ENCODE measurements at places on chromosomes 1 and 21.
A peak's percentile ranks its signal among the peaks of the same experiment; 100 is the strongest.

GRCh38 chr1:70979881-70980280, 67.7 kb downstream of the PTGER3 start:
- DNase-seq = no peak

DNA sequence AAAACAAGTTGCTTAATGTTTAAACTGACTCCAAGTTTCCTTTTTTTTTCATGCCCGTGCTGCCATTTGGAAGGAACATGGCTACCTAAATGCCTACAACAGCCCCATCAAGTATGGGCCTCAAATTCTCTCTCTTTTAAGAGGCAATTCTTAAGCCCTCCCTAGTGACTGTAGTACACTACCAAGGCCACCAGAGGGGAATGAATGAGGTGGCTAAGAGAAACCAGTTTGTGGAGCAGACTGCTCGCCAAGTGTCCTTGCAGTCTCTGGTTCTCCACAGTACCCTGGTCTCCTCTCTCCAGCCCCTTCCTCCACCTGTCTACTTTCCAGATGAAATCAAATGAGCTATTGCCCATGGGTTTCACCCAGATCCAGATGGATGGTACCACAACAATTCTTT, 1809.6 kb downstream of the BRINP3 start:
- DNase-seq = peak; percentile 15

- no peak for DNase-seq
Measured at GRCh38 chr21:26099610-26100219, 70.9 kb downstream of the APP start.

DNA sequence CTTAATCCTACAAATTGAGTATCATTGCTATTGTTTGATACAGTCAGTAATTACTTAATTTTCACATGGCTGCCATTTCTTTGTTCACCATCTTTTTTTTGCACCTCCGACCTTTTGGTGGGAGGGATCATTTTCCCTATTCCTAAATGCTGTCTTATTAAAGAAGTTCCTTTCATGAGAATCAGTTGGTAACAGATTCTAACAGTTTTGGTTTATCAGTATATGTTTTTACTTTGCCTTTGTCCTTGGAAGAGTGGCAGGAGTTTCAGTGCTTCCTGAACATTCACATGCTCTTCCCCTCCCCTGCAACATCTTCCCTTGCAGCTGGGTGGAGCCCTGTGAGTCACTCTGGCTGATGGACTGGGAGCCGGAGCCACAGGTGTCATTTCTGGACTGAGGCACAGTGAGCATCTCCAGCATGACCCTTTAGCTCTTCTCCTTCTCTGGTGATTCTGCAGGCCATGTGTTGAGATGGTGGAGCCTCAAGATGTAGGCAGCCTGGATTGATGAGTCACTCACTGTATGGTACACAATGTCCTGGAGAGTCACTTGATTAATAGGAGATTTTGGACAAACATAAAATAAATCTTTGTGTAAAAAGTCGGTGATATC, 217.7 kb downstream of the URB2 start:
- DNase-seq = peak; percentile 37

GRCh38 chr1:183590244-183591191, at the start of gene NCF2:
NCF2 (minus strand) TSS chr1:183590459; CDS start chr1:183590329, 130 bp downstream.
- DNase-seq = peak; percentile 42

GRCh38 chr1:171509191-171509590, 23.9 kb downstream of the PRRC2C start:
- no peak for DNase-seq

- no peak for DNase-seq
Measured at GRCh38 chr1:186479162-186479561, 18.2 kb upstream of the PDC start.

DNA sequence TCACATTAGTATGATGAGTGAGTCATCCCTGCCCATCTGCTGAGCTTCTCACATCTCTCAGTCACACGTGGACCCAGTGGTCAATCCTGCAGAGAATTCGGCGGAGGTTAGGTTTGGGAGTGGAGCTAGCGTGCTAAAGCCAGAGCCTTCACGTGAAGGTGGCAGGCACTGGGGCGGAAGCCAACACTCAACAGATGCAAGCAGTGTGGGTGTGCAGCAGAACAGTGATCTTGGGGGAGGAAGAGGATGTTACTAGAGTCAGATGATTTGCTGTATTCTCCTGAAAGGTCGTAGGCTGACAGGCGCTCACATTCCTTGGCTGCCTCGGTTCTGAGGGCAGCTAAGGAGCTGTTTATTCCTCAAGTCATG, 6.7 kb downstream of the C1orf115 start:
- DNase-seq = peak; percentile 24

GRCh38 chr1:26994787-26995517, 1.5 kb downstream of the TRNP1 start:
- DNase-seq = no peak

GRCh38 chr1:165397944-165398343, 41.4 kb upstream of the LMX1A start:
- DNase-seq = peak; percentile 79

GRCh38 chr1:61432616-61433388, 292.1 kb downstream of the TM2D1 start:
- no peak for DNase-seq

- DNase-seq = no peak
Measured at GRCh38 chr1:10860218-10860617, 63.8 kb upstream of the CASZ1 start.

DNA sequence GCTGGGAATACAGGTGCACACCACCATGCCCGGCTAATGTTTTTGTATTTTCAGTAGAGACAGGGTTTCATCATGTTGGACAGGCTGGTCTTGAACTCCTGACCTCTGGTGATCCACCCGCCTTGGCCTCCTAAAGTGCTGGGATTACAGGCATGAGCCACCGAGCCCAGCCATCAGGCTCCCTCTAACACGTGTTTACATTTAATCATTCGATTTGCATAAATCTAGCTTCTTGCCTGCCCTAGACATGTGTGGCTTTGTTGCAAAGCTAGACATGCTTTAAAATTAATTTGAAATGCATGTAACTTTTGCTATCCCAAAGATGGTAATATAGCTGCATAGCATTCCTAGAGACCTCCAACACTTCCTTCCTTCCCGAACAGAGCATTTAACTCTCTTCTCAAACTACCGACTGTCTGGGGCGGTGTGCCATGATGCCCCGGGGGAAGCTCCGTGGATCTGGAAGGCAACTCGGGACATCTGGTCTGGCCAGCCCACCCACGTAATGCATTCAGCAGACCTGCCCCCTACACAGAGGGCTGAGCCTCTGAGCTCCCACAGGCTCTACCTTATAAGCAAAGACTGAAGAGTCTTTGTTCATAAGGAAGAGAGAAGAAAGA, 34.6 kb upstream of the NID1 start:
- peak; percentile 14 for DNase-seq

DNA sequence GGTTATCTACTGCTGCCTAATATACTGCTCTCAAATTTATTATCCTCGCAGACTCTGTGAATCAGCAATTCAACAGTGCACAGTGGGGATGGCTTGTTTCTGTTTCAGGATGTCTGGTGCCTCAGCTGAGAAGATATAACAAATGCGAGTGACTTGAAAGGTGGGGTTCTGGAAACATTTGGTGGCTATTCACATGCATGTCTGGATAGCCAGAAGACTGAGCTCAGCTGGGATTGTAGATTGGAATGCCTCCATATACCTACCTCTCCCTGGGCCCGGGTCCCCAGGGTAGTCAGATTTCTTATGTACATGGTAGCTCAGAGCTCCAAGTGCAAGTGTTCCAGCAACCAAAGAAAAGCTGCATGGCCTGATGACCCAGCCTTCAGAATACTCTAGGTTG, 176.3 kb downstream of the IER5 start:
- DNase-seq = no peak

DNA sequence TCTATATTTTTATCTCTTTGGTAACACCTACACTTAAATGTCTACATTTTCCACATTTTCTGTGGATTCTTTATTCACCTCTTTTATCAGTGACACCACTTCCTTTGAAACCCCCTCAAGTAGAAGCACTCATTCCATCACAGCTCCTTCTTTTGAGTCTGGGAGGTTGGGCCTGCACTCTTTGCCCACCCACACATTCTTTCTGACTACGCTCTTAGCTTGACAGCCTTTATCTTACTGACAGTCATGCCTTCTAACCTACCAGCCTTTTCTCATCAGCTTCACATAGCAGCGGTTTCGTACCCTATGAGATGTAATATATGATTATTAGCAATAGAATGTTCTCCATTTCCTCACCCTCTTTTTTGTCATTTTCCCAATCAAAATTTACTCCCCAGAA, 151.9 kb downstream of the TNFSF18 start:
- DNase-seq = peak; percentile 93

DNA sequence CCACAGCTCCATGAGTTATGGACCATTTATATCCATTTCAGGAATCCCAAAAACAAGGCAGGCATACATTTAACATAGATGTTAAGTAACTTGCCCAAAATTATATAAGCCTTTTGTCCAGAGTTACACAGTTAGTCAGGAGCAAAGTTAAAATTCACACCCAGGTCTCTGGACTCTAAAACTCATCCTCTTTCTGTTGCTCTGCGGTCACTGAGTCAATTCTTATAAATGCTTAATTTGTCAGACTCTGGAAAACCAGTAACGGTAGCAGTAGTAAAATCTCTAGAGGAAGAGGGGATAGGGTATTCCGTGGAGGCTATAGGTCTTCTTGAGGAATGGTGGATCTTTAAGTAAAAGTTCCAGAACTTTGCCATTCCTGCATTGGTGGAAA, 223.6 kb upstream of the JUN start:
- DNase-seq = no peak

GRCh38 chr1:225863167-225863566, 19.0 kb downstream of the TMEM63A start:
- DNase-seq = peak; percentile 32

- peak; percentile 59 for DNase-seq
Measured at GRCh38 chr1:243433737-243434370, 178.0 kb downstream of the SDCCAG8 start.

GRCh38 chr1:246782120-246782900, 58.1 kb downstream of the SCCPDH start:
- peak; percentile 91 for DNase-seq

- DNase-seq = no peak
Measured at GRCh38 chr1:212181015-212181882, 104.0 kb upstream of the PPP2R5A start.

GRCh38 chr1:199009447-199009846, 370.6 kb downstream of the PTPRC start:
- no peak for DNase-seq

DNA sequence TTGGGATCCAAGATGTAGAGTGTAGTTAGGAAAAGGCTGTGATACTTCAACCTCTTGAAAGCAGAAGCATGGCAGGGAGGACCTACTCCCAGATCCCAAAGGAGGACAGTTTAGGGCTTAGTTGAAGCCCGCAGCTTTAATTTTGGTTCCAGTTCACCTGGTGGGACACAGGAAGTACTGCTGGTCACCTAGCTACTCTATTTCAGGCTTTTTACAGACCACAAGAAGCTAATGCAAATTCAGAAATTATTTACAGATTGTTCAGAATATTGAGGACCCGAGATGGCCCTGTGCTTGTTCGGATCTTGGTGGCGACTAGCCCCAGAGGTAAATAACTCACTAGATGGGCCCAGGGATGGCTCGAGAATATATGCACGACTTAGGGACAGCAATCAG, 6.4 kb upstream of the SMCP start:
- no peak for DNase-seq

DNA sequence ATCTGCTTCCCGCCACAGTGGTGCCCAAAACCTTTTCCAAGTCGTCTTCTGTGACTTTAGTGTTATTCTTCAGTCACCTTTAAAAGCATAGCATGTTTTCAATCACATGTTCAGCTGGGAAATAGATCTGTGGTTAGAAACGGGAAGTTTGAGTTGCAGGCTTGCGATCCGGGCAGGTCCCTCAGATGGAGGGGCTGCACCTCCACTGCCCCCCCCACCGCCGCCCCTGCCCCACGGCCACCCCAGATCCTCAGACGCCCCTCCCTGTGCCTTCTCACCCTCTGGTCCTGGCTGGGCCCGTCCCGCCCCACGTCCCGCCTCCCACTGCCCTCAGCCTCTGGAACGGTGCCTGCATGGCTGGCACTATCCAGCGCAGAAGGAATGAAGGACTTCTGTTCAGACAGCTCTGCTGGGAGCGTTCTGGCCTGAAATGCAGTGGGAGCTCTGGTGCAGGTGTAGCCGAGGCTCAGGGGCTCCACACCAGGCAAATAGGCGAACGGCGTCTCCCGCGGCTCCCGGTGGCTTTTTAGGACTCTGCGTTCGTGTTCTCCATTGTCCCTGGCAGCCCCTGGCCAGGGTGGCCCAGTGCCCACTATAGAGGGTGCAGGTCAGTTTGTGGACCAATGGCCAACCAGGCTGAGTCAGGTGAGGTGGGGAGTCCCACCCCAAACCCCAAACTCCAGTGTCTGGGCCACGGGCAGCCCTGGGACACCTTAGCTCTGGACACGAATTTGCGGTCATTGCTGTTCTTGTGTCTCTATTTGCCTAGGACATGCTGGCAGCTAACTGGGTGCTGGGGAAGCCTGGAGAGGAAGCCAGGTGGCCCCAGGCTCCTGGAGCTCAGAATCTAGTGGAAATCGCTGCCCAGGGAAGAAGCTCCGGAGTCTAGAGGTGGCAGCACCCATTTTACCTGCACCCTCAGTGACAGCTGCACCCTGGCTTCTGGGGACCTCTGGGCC, 67.1 kb downstream of the FAAP20 start:
- no peak for DNase-seq

DNA sequence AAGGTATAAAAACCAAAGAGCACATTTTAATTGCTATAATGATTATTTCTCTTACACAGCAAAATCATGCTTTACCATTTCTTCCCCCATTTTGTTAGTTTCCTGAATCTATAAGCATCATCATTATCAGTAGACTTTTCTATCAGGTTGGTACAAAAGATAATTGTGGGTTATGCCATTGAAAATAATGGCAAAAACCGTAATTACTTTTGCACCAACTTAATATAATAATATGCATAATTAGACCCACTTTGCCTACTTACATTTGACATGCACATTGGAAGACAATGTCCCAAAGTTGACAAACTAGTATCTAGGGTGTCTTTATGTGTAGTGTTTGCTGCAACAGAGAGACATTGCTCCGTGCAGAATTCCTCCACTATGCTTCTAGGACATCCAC, 594.2 kb downstream of the LMO4 start:
- DNase-seq = no peak

DNA sequence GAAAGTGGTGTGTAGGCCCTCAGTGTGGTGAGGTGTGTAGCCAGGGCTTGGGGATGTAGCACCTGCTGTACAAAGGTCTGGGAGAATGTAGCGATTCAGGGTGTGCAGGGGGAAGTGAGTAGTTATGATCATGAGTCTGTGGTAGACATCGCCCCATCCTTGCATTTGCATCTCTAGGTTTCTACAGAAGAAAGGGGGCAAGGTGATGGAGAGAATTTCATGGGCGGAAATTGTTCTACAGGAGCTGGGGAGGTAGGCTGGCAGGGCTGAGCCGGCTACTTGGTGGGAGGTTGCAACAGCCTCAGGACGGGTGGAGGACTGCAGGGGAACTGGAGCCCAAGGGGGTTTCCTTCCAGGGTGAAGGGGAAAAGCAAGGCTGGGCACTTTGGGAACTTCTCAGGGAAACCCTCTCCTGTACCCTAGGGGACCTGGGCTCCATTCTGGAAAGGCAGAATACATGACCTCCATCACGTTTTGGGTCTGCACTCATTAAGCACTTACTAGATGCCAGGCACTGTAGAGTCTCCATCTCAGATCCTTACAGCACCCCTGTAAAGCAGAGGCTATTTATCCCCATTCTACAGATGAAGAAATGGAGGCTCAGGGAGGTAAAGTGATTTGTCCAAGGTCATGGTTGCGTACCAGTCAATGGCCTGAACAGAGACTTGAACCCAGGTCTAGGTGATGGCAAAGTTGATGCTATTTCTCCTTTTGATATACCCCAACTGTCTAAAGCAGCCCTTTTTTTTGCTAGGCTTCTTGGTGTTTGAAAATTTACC, 14.5 kb upstream of the TNFRSF1B start:
- no peak for DNase-seq

Measured in iris pigment epithelial cell (primary cell).